CD4-positive, alpha-beta T cell treated with Interleukin-15 for 1 hour (primary cell): ENCODE measurements at places on chromosomes 12 and 14.

DNA sequence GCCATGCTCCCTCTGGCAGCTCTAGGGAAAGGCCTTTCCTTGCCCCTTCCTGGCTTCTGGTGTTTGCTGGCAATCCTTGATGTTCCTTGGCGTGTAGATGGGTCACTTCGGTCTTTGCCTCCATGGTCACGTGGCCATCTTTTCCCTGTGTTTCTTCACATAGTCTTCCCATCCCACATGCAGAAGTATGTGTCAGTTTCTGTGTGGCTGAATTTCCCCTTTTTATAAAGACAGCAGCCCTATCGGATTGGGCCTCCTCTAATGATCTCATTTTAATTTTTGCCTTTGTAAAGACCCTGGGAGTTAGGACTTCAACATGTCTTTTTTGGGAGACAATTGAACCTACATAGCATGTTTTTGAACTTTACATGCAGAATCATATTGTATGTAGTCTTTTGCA, 107.2 kb upstream of the FGD4 start:
- DNase-seq = no peak

DNA sequence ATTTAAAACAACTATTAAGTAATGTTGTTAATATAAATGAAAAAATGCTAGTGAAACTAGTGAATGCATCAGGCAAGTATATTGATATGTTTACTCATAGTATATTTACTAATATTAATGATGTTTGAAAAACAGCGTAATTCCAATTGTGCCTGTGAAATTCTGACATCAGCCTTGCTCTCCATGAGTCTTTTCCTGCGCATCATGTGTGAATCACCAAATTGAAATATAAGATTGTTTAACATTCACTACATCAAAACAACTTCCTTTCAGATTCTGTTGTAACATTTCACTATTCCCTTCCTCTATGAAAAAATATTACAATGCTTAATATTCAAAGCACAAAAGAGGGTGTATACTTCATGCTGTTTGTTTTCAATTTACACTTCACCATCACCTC, 1995.9 kb upstream of the SEL1L start:
- no peak for DNase-seq

DNA sequence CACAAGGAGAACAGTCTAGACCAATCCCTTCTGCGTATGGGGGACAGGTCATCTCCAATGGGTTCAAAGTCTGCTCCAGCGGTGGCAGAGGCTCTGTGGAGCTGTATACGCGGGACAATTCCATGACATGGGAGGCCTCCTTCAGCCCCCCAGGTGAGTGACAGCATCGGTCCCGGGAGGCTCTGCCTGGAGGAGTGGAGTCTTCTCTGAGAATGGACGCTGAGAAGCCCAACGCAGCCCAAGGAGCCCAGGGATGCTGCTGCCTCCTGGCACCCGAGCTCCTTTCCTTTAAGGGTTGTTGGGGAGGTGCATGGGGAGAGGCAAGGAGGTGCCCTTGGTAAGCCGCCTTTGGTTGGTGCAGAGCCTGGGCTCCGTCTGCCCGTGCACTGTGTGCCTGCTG, 28.2 kb downstream of the ADGRD1 start:
- DNase-seq = no peak

DNA sequence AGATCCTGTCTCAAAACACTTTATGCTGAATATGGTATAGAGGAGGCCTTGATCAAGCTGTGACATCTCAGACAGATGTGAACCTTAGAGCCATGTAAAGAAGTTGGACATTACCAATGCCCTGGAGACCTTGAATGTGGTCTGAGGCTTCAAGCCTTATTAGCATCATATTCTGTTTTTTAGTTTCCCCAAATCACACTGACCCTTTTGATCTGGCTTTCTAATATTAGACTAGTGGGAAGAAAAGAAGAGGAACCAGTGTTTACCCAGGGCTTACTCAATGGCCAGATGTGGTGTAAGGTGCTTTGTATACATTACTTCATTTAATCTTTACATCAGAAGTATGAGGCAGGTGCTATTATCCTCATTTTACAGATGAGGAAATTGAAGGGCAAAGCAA, 10.6 kb upstream of the TBPL2 start:
- no peak for DNase-seq

GRCh38 chr14:79997509-79998208, 213.6 kb downstream of the DIO2 start:
- DNase-seq = no peak

GRCh38 chr14:99660006-99660566, 15.2 kb downstream of the HHIPL1 start:
- no peak for DNase-seq

GRCh38 chr14:61234215-61234916, 46.8 kb downstream of the TMEM30B start:
- DNase-seq = no peak

DNA sequence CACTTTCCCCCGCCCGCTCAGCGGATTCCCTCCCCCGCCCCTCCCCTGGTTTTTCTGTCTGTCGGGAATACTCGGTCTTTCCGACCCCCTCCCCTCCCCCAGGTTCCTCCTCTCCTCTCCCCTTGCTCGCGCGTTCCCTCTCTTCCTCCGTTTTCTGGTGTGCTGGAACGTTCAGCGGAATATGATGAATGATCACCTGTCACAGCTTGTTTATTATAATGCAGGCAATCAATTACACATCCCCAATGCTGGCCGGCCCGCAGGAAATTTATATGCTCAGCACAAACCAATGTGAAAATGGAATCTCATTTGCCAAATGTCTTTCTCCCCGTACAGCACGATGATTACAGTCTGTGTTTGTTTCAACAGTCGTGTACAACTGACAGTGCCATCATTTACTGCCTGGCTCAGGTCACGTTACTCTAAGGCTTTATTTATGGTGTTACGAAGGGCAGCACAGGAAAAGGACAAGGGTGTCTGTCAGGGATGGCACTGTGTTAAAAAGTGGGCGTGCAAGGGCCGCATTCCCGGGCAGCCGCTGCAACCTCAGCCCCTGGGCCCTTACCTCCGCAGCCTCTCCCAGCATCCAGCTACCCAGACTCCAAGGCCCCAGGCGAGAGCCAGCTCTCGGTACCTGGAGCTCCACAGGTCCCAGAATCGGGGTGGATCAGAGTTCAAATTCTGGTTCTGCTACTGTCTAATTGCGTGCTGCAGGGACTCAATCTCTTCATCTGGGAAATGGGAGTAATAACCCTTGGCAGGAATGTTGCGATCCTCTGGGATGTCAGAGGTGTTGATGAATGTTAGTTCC, 24.7 kb upstream of the MAP1LC3B2 start:
- DNase-seq = no peak

GRCh38 chr14:47332939-47333338, 342.5 kb downstream of the MDGA2 start:
- DNase-seq = no peak

GRCh38 chr12:4957761-4958160, 48.1 kb downstream of the KCNA1 start:
- DNase-seq = no peak

DNA sequence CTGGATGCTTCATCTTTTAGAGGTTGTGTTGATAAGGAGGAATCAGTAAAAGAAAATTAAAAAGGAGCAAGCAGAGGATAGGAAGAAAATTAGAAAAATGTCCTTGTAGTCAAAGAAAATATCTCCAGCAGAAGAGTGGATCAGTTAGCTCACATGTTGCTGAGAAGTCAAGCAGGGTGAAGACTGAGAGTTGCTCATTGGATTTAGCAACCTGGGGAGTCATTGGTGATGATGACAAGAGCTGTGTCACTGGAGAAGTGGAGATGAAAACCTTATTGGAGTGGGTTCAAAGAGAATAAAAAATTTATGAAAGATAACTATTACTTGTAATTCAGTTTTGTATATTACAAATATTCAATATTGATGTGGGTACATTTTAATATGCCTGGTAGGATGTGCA, 9.8 kb downstream of the FRMD6 start:
- DNase-seq = no peak

- no peak for DNase-seq
Observed at GRCh38 chr12:52839436-52840105, 5.5 kb upstream of the KRT79 start.

DNA sequence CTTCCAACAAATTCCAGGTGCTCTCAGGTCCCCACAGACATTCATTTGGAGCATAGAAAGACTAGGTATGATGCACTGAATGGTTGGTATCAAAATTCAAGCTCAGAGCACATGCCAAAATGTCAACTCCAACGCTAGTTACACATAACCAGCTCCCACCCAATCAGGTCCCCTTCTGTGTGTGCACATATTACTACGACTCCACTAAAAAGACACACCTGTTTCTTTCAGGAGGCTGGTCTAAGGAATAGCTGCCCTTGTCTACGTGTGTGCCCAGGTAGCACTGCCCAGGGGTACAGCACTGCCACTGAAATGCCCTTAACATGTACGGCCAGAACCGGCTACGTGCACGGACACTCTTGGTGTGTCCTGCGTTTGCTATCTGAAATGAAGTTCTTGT, 138.1 kb downstream of the KCNK10 start:
- no peak for DNase-seq
